ENCODE measurements at places on chromosomes 13 and 19. TPM values are rescaled to one million over a fixed set of nuclear protein-coding genes. Genes with fewer than 3 reads are reported as not detected.

DNA sequence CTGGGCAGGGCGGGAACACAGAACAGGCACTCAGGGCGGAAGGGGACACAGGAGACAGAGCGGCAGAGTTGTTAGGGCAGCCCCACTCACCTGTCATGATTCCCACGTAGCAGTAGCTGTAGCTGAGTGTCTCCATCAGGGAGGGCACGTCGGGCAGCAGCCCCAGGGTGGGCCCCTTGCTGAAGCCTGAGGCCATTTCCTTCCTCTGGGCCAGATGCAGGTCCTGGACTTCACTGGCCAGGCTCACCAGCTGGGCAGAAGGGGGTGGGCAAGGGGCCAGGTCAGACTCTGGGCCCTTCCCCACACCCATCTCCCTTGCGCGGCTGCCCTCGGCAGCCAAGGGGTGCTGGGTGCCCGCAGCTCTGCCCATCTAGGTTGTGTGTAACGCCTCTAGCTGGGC, 5.9 kb downstream of the MBOAT7 start:
- DNase-seq, result no peak
- no peak overlapping the region for H3K27ac ChIP-seq
- no peak overlapping the region for H3K4me3 ChIP-seq
- 0 out of 2 replicates have a peak, but pooled peaks cover 3% of the 10 kb centered on the region for H3K4me1 ChIP-seq
- H3K27me3 ChIP-seq, result no peaks in the 10 kb centered on the region

DNA sequence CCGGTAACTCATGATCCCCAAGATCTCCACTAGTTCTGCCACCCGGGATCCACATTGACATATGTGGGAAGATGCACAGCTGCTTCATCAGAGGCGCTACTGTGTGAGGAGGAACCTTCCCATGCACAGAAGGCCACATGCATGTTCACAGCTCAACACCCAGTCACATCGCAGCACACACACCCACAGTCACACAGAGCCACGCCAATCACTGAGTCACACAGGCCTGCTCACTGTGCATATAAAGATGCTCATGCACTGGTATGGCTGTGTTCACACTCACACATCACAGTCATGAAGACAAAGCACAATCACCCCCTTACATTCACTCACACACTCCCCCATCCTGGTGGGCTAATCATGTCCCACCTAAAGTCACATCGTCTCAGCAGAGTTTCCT, 9.8 kb downstream of the CLC start:
- no peak overlapping the region for H3K4me3 ChIP-seq
- H3K36me3 ChIP-seq, result no peaks in the 10 kb centered on the region
- H3K27me3 ChIP-seq, result no peaks in the 10 kb centered on the region
- H3K4me1 ChIP-seq, result no peaks in the 10 kb centered on the region
- no peak overlapping the region for H3K27ac ChIP-seq

- H3K27ac ChIP-seq, result no peak overlapping the region
- H3K4me3 ChIP-seq, result no peak overlapping the region
- peak; percentile 63 for DNase-seq
- no peaks in the 10 kb centered on the region for H3K4me1 ChIP-seq
- H3K27me3 ChIP-seq, result no peaks in the 10 kb centered on the region
These were observed 19.2 kb upstream of the UQCR11 start for GRCh38 chr19:1624458-1624857.

- H3K4me1 ChIP-seq, result 0 out of 2 replicates have a peak, but pooled peaks cover 4% of the 10 kb centered on the region
- no peaks in the 10 kb centered on the region for H3K36me3 ChIP-seq
- H3K27me3 ChIP-seq, result no peaks in the 10 kb centered on the region
- peak; percentile 85 for DNase-seq
- peak within 1 kb of the TSS; percentile 61 for H3K27ac ChIP-seq
- H3K4me3 ChIP-seq, result peak within 1 kb of the TSS; percentile 97
These were observed at the start of gene ZNF382 for GRCh38 chr19:36605101-36605876. ZNF382 (plus strand) TSS chr19:36605313; CDS start chr19:36609915, 4,602 bp downstream.

DNA sequence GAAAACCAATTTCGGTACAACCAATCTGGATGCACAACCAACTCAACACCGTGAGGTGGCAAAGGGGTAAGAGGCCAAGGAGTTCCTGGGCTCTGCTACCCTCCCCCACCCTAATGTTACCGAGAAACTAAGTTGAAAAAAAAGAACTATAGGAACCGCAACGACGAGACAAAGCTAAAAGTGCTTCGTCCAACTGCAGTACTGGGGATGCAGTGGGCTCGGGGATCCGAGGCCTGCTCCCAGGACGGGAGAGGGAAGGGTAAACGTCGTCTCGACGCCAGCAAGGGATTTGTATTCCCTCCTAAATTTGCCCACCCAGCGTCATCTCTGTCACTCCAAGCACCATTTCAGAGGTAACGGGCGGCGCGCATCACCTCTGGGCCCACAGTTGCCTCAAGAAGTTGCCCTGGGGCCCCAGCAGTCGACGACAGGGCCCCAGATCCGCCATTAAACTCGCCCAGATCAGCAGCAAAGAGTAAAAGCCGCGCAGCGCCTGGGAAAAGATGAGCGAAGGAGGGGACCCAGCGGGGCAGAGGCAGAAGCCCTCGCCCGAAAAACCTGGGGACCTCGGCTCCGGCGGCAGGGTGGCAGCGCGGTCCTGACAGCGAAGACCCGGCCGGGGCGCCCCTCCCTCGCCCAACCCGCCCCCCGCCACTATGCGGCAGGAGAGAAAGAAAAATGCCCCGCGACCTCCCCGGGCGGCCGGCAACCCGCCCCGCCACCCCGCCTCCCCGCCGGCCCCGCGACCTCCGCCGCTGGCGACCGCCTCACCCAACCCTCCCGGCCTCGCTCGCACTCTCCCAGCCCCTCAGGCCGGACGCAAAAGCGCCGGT, 752 bp downstream of the ZMYM5 start:
- H3K27me3 ChIP-seq, result no peaks in the 10 kb centered on the region
- H3K4me1 ChIP-seq, result peaks cover 24% of the 10 kb centered on the region
- peaks cover under 1% of the 10 kb centered on the region for H3K36me3 ChIP-seq
- peak overlapping the region; percentile 84 for H3K27ac ChIP-seq

DNA sequence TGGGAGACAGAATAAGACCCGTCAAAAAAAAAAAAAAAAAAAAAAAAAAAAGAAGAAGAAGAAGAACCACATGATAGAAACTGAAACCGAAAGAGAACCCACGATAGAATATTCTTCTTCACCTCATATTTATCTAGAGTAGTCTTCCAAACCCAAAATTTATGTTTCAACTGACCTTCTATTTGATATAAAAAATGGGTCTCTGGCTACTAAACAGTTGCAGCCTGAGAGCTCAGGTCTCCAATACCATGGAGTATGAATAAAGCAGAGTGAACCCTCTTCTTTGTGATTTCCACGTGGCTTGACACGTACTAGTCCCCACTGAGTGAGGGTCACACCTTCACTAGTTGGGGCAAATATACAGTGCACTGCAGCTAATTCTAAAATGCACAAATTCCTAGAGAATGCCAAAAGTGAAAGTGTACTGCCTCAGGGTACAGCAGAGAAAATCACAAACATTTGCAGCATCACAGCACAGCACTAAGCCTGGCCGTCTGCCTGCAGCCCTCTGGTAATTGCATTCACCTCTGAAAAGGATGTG, 30.8 kb upstream of the RFC3 start:
- no peaks in the 10 kb centered on the region for H3K36me3 ChIP-seq
- H3K27me3 ChIP-seq, result no peaks in the 10 kb centered on the region
- H3K27ac ChIP-seq, result no peak overlapping the region
- DNase-seq, result peak; percentile 33

DNA sequence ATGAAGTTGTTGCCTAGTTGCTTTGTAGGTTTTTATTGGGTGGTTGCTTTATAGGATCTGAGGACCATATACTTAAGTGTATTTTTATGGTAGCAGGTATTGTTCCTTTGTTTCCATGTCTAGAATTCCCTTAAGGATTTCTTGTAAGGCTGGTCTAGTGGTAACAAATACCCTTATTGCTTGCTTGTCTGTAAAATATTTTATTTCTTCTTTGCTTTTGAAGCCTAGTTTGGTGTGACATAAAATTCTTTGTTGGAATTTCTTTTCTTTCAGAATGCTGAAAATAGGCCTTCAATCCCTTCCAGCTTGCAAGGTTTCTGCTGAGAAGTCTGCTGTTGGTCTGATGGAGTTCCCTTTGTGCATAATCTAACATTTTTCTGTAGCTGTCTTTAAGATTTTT, 18.1 kb upstream of the ZSCAN5A start:
- no peaks in the 10 kb centered on the region for H3K36me3 ChIP-seq
- no peak overlapping the region for H3K27ac ChIP-seq
- H3K4me1 ChIP-seq, result no peaks in the 10 kb centered on the region
- no peak for DNase-seq

GRCh38 chr19:34733266-34733745, 737 bp upstream of the ZNF181 start:
- DNase-seq, result no peak
- H3K4me1 ChIP-seq, result peaks cover 8% of the 10 kb centered on the region
- H3K4me3 ChIP-seq, result peak overlapping the region; percentile 88
- peaks cover 10% of the 10 kb centered on the region for H3K36me3 ChIP-seq

DNA sequence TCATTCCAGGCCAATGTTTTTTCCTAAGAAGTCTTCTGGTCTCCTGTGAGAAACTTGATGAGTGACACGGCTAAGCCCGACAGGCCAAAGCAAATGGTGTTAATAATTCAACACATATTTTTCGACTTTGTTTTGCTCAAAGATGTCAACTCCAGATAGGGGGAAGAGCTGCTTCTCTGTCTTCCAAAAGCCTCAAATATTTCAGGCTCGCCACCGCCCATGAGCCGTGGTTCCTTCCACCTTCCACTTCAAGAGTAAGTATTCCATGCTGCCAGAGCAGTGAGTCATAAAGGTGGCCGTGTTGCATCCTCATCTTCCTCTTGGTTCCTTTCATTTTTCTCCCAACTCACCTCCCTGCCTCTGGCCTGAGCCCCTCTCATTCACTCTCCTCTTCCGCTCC, 272.6 kb downstream of the EFNB2 start:
- no peak overlapping the region for H3K4me3 ChIP-seq
- no peak for DNase-seq
- no peaks in the 10 kb centered on the region for H3K27me3 ChIP-seq
- H3K4me1 ChIP-seq, result no peaks in the 10 kb centered on the region
- H3K27ac ChIP-seq, result no peak overlapping the region
- no peaks in the 10 kb centered on the region for H3K36me3 ChIP-seq

DNA sequence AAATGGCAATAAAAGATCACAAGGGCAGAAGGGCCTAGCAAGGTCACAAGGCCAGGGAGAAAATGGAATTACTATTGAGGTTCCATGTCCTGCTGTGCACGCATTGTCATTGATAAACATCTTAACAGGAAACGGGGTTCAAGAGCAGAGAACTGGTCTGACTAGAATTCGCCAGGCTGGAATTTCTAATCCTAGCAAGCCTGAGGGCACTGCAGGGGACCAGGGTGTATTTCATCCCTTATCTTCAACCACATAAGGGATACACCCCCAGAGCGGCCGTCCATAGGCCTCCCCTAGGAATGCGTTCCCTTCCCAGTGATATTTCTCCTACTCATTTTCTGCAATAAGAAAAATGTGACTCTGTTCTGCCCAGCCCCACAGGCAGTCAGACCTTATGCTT, 19.5 kb downstream of the ERICH4 start:
- no peaks in the 10 kb centered on the region for H3K4me1 ChIP-seq
- no peak for DNase-seq
- peaks cover 37% of the 10 kb centered on the region for H3K27me3 ChIP-seq
- H3K36me3 ChIP-seq, result no peaks in the 10 kb centered on the region

DNA sequence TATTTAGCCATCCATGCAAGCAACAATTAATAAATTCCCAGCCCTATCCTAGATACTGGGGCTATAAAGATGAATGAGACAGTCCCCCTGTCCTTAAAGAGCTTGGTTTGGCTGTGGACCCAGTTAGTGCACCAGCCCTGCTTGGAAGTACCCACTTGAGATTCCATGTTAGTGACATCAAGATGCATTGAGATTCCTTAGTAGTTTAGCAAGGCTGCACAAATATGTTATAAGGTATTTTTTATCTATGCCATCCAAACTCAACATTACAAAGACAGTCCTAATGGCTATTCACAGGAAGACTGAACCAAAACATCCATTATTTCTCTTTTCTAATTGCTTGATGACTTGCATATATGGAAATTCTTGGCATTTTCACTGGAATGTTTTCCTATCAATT, 48.8 kb upstream of the RAP2A start:
- H3K4me3 ChIP-seq, result no peak overlapping the region
- peaks cover 21% of the 10 kb centered on the region for H3K4me1 ChIP-seq
- no peaks in the 10 kb centered on the region for H3K27me3 ChIP-seq
- H3K27ac ChIP-seq, result peak overlapping the region; percentile 14

DNA sequence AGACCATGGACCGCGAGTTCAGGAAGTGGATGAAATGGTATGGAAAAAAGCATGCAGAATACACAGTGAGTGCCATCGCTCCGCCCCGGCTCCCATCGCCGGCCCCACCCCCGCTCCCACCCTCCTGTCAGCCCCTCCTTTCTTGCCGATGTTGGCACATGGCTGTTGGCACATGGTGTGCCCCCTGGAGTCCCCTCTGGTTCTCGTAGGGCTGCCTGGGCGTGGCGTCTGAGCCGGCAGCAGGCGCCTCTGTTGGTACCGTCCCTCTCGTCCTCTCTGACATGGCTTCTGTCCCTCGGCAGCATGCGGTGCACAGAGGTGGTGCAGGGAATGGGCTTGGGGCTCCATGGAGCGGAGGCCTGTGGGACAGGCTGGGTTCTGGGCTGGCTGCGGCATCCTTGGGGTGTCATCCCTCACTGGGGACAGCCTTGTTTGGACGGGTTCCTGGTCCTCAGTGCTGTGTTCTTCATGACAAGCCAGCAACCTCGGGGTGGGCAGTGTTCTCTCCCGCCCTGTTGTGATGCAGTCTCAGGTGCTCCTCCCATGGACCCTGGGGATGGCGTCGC, 30.9 kb downstream of the DOT1L start:
- no peaks in the 10 kb centered on the region for H3K4me1 ChIP-seq
- 0 out of 2 replicates have a peak, but pooled peaks cover 5% of the 10 kb centered on the region for H3K36me3 ChIP-seq
- H3K4me3 ChIP-seq, result no peak overlapping the region
- H3K27ac ChIP-seq, result no peak overlapping the region
- no peaks in the 10 kb centered on the region for H3K27me3 ChIP-seq

DNA sequence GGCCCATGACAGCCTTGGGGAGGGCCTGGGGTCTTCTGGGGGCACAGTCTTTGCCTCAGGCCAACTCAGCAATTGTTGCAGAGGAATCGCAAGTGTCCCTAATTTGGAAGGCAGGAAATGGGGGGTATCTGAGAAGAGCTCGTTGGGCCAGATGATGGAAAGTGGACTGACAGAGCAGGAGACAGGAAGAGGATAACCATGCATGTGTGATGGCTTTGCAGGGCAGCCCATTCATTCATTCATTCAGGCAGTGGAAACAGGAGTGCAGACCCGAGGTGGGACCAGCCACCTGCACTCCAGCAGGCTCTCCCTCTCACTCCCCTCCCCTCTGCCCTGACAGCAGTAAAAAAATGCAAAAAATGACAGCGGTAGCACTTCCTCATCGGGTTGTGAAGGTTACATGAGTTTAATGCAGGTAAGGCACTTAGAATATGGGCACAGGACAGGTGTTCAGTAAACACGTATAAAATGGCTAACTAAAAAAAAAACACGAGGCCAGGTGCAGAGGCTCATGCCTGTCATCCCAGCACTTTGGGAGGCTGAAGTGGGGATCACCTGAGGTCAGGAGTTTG, 5.0 kb upstream of the TMEM147 start:
- H3K27me3 ChIP-seq, result no peaks in the 10 kb centered on the region
- no peaks in the 10 kb centered on the region for H3K36me3 ChIP-seq
- H3K4me1 ChIP-seq, result no peaks in the 10 kb centered on the region
- no peak overlapping the region for H3K27ac ChIP-seq

GRCh38 chr13:45200701-45201232, at the start of gene KCTD4:
KCTD4 (minus strand) TSS chr13:45201045; CDS start chr13:45194567, 6,478 bp downstream.
- H3K4me1 ChIP-seq, result peaks cover 50% of the 10 kb centered on the region
- no peaks in the 10 kb centered on the region for H3K27me3 ChIP-seq
- H3K4me3 ChIP-seq, result peak within 1 kb of the TSS; percentile 29
- DNase-seq, result peak; percentile 34
- H3K27ac ChIP-seq, result 0 out of 2 replicates have a peak within 1 kb of the TSS, but pooled peaks have one; percentile 14

C19orf67 gene
- not detected for polyA plus RNA-seq

ZNF773 gene
- polyA plus RNA-seq, result 18.6 TPM

RNF17 gene
- polyA plus RNA-seq, result not detected
